Left kidney (tissue), 8 donors: ENCODE measurements at places on chromosomes 3 and 15.

DNA sequence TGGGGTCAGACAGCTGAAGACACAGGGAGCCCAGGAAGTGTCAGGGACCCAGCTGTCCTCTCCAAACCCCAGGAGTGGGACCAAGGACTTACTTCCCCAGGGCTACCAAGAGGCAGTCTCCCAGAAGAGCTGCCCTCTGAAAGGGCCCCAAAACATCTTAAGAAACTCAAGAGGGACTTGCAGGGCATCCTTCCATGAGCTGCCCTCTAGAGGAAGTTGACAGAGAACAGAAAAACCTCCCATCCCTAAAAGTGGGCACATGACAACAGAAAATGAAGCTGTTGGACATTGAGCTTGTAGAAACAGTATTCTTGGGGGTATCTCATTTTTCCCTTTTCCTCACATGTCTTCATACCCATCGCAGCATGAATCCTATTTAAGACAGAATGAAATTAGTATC lies 58.9 kb downstream of the MECOM start:
- no peak for DNase-seq

DNA sequence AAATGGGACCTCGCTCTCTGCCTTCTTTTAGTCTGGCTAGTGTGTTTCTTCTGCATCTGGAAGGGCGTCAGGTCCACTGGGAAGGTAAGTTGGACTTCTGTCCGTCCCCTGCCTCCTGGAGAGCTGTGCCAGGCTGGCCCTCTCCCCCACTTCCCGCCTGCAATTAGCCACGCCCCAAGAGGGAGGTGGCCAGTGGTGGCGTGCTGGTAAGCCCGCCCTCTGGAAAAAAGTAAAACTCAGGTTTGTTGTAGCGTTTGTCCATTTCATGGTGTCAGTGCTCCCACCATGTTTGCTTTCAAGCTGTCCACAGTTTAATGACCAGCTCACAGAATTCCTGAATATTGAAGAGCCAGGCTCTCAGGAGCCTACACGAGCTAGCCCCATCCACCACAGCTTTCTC lies 55.6 kb downstream of the SLC6A6 start:
- DNase-seq: peak; percentile 50

- DNase-seq: no peak
These were observed 196.1 kb downstream of the GOLGA6L6 start for GRCh38 chr15:20345401-20345958.

- no peak for DNase-seq
These were observed 55.9 kb upstream of the MCTP2 start for GRCh38 chr15:94175420-94175819.

DNA sequence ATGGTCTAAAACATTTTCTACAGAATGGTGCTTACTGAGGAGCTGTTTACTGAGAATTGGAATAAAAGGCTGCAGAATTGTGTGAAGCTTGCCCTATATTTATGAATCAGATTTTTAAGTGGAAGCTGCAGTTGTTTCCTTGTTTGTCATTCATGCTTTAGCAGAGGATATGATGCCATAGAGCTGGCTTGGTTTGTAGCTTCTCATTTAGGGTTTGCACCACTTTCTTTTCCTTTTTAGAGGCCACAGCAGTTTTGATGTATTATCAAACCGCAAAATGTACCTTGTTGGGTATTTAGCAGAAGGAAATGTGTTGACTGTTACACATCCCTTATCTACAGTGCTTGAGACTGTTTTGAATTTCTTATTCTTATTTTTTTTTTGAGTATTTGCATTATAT lies 66.2 kb downstream of the RASA2 start:
- DNase-seq: no peak

DNA sequence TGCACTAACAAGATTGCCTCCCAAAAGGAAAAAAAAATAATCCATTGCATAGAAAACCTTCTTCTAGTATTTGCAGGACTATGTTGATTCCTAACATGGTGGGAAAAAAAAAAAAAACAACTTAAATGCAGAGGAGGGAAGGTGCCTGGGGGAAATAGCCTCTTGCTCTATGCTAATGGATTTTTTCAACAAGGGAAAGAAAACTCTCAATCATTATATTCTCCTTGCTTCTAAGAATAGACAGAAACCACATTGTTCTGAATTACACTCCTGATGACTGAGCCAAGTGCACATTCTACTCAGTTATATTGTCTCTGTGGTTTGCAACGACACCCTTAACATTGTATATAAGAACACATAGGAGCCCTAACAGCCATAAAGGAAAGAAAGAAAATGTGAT lies 760.2 kb downstream of the NAALADL2 start:
- no peak for DNase-seq

- no peak for DNase-seq
These were observed 817.0 kb downstream of the TUSC7 start for GRCh38 chr3:117526470-117527079.

DNA sequence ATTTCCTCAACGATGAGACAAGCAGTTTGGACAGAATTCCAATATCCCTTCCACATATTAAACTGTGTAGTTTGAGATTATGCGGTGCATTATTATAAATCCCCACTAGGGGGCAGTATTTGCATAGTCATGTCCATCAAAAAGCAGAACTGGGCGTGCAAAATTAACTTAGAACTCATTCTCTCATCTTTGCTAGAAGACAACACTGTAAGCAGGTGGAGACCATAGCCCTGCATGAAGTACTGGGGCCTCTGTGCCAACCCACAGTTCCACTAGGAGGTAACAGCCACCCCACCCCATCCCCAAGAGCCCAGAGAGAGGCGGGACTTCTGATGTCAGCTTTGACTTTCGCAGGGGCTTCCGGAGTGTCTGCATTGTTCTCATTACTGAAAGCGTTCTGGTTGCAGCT lies 106.6 kb upstream of the TMC3 start:
- DNase-seq: peak; percentile 71

- DNase-seq: no peak
These were observed 8.8 kb downstream of the CCNL1 start for GRCh38 chr3:157151151-157151550.

DNA sequence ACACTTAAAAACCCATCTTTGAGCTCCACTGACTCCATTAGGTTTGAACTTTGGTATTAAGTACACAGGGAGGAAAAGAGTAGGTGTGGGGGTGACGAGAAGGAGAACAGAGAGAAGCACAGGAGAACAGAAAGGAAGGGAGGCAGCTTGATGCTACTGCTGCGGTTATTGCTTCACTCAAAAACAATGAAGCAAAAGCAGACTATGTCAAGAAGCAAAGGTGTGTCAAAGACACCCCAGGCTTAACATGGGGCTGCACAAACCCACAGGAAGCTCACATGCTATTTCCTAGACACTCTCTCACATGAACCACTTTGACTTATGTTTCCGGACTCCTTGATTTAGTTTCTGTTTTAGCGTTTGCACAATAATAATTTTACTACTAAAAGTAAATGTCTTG lies 961.0 kb upstream of the CFAP20DC start:
- DNase-seq: no peak

DNA sequence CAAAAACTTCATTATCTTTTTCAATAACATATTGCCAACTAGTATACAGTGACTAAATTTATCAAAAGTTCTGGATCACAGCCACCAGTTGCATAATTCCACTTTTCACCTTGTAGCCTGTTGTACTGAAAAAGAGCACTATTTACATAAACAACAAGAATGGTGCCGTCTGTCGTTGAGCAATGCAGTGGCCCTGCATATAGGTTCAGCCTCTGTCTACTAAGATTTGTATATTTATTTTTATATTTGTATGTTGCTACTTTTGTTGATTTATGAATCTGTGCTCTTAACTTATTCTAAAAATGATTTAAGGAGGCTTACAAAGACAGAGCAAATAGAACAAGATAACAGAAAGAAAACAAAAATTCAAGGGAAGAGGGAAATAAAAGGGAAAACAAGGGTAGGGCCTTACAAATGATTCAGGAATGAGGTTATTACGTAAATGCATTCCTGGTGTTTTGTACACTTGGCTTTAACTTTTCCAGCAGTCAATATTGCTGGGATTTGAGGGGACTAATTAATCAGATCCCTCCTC lies 257.6 kb upstream of the STT3B start:
- DNase-seq: no peak

GRCh38 chr3:192373586-192373985 lies 353.8 kb downstream of the FGF12 start:
- DNase-seq: no peak

DNA sequence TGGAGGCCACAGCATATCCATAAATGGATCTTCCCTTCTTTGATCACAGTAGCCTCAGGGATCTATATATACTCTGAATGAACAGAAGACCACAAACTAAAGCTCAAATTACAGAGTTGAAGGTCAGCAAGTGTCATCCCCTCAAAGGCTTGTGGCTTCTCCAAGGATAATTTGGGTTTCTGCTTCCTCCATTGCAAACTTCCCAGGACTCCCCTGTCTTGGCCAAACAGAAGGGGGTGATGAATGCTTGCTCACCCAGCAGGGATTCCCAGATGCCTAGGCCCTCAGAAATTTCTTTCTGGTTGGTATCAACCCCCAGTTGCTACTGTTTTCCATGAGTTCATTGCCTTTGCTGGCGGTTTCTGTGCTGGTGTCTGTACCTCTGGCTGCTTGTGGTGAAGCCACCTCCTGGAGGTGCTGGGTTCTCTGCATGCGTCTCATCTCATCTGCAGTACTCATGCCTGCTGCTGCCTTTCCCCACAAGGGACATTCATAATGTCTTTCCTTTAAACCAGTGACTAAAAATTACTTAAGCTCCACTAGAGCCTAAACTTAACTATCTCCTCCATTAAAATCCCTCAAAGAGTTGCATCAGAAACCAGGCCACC lies 17.7 kb downstream of the ENTPD3 start:
- no peak for DNase-seq

- DNase-seq: no peak
These were observed 83.1 kb downstream of the XXYLT1 start for GRCh38 chr3:195187609-195188425.

DNA sequence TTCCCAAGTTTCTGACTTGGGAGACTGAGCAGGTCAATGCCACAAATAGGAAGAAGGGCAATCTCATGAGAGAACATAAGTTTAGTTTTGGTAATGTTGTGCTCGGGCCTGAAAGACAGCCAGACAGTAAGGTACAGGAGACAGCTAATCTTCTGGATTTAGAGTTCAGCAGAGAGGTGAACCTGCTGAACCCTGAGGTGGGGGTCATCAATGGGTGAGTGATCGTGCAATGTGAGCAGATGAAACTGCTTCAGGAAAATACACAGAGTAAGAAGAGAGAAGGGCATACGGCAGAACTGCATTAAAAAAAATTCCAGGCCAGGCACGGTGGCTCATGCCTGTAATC lies 23.3 kb downstream of the RUBCN start:
- DNase-seq: no peak

DNA sequence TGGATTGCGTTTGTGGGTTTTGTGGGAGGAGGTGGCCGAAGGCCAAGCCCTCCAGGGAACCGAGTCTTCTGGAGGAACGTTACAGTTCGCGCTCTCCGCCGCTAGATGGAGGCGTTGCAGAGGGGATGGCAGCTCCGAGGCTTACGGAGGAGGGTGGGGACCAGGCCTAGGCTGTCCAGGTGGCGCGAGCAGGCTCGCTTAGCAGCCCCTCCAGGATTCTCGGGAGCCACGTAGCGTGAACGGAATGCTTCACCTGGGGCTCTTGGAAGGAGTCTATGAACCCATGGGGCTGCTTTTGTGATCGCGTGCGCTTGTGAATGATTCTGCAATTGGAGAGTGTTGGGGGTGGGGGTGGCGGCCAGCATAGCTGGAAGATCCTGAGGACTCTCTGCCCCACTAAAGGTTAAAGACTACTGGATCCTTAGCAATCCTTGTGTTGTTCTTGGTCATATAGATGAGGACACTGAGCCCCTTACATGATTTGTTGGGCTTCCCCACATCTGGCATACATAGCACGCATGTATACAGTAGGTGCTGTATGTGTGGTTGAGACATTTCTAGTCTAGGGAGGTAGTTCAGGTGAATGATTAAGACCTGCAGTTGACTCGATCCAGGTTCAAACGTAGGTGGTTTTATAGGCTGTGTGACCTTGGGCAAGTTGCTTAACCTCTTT lies 25.7 kb downstream of the FAM3D start:
- peak; percentile 74 for DNase-seq

DNA sequence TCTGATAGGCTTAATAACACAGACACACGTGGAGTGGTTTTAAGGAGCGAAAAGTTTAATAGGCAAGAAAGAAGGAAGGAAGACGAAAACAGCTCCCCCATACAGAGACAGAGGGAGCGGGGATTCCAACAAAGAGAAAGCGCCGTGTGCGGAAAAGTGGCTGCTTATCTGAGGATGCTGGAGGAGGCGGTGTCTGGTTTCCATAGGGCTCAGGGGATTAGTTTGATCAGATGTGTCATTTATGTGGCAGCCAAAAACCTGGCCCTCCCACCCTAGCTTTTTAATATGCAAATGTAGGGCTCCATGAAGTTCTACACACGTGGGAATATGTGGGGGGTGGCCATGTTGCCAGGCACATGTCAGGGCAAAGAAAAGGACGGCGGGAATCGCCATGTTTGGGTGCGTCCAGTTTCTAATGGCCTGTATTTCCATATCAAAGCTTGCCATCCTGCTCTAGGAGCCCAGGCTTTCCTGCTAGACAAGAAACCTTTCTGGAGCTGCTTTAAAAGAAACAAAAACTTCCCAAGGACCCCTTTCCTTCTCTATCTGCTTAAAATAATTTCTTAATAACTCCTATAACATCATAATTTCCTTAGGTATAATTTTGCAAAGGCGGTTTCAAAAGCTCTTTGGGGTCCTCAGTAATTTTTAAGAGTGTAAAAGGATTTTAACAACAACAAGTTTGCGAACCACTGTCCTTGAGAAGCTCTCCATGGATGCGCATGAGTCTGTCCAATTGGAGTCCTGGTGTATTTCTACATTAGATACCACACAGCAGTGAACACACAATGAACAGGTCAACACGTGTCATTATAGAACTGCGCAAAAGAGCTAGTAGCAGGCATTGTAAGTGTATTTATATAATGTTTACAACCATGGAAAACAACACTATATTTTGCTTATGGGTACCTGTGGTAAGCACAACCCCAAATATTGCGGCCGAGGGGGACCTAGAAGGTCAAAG lies 622 bp upstream of the ZNF589 start:
- no peak for DNase-seq

- DNase-seq: no peak
These were observed 32.5 kb downstream of the PARP15 start for GRCh38 chr3:122609798-122610559.

DNA sequence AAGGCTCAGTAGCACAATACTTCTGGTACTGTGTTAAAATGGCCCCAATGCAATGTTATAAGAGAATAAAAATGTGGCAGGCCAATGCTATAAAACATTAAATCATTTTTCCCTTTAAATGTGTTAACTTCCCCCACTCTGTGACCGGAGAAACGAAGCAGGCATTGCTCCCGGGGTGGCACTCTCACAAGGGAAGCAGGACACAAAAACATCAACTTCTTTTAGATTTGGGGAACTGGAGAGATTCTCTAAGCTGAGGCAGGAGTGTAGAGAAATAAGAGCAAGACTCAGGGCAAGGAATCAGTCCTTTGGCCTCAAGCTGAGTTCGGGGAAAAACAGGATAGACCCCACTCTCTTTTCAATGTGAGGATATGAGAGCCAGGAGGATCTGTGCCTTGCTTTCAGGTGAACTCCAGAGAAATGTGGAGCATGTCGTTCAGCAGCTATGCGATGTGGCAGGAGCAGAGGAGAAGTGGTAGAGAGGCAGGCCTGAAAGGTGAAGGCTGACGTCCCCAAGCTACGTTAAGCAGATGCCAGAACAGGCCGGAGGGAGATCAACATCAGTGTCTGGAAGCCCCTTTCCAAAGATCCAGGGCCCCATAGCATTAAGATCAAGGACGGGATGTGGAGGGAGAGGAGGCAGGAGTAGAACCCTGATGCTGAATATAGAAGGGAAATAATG lies 160.2 kb downstream of the PLD1 start:
- DNase-seq: no peak
